ENCODE measurements at places on chromosomes 7 and 10.

- DNase-seq = no peak
Observed at GRCh38 chr10:44803862-44804261, 107.3 kb upstream of the TMEM72 start.

- peak; percentile 39 for DNase-seq
Observed at GRCh38 chr7:75945297-75946168, 30.6 kb downstream of the POR start.

DNA sequence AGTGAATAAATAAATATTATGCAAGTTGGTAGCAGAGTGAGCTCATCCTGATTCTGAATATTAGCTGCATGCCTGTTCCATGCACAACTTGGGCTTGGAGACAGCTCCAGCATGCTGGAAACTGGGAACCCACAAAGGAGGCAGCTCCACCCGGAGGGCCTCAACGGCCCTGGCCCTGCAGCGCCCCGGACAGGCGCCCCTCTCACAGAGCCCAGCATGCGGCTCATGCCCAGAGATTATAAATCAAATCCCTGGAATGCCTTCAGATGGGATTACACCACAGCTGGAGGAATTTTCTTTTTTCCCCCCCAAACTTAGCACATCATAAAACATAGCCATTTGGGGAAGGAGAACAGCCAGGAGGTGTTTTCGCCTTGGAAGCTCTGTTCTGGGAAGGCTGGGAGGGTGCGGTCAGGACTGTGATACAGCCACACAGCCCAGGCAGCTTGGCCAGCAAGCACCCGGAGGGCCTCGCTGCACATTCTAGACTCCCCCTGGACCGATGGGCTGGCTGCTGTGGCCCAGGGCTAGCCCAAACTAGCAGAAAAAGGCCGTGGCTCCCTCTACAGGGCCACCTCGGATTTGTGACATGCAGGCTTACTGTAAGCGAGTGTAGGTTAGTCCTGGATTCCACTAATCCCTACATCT lies 102.4 kb downstream of the PTPN20 start:
- DNase-seq = no peak

- DNase-seq = peak; percentile 4
Observed at GRCh38 chr7:39085590-39086049, 107.9 kb downstream of the POU6F2 start.

- no peak for DNase-seq
Observed at GRCh38 chr7:92631067-92631849, 41.1 kb upstream of the FAM133B start.

DNA sequence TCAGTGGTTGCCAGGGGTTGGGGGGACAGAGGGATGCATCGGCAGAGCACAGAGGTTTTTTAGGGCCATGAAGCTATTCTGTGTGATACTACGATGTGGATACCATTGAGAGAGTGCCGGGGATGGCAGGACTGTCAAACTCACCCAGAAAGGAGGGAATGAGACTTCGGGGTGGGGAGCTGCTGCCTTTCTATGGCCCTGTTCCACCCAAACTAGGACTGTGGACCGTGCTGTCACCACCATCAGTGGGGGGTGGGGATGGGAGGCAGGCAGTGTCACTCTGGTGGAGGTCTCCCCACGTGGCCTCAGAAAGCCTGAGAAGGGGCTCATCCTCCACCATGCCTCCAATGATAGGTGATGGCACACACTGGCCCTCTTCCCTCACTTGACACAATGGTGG lies 146.2 kb downstream of the PTPN20 start:
- DNase-seq = no peak

DNA sequence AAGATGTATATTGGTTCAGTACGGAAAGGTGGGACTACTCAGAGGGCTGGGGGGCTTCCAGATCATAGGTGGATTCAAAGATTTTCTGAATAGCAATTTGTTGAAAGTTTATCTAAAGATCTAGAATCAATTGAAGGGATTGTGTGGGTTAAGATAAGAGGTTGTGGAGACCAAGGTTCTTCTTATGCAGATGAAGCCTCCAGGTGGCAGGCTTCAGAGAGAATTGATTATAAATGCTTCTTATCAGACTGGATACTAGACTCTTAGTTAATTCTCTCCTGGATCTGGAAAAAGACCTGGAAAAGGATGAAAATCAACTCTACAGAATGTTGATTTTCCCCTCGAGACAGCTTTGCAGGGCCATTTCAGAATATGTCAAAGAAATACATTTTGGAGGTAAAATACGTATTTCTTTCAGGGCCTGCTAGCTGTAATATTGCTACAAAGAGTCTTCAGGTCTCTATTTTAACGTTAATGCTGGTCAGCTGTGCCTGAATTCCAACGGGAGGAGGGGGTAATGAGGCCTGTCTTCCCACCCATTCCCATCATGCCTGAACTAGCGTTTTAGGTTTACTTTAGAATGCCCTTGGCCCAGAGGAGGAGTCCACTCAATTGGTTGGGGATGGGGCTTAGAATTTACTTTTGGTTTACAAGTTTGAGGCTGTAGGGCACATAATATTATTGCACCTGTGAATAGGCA lies 12.8 kb upstream of the GPR15LG start:
- DNase-seq = no peak

GRCh38 chr10:33271969-33272583 lies 62.4 kb downstream of the NRP1 start:
- DNase-seq = peak; percentile 52

- DNase-seq = no peak
Observed at GRCh38 chr7:85103962-85104361, 82.9 kb downstream of the SEMA3D start.

DNA sequence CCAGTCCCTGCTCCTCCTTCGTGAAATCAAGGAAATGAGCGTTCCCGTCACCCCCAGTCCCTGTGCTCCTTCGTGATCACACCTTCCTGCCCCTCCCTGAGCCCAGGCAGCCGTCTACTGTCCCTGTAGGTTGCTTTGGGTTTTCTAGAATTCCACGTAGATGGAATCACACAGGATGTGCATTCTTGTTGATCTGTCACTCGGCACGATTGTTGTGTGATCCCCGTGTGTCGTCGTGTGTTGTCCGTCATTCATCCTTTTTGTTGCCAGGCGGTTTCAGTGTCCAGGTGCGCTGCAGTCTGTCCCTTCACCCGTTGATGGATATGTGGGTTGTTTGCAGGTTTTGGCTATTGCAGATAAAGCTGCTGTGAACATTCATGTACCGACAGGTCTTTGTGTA lies 9.4 kb downstream of the MTG1 start:
- no peak for DNase-seq

DNA sequence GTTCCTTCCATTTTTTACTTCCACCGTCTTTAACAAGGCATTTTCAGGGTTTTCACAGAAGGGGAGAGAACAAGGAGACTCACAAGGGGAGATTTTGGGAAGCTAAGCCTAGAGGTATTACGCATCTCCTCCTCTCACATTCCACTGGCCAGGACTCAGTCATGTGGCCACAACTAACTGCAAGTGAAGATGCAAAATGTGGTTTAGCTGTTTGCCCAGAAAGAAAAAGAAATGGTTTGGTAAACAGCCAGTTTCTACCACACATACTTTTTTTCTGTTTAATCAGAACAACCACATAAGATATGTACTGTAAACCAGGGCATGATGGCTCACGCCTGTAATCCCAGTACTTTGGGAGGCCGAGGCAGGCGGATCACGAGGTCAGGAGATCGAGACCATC lies 21.4 kb upstream of the HELLS start:
- DNase-seq = peak; percentile 87

DNA sequence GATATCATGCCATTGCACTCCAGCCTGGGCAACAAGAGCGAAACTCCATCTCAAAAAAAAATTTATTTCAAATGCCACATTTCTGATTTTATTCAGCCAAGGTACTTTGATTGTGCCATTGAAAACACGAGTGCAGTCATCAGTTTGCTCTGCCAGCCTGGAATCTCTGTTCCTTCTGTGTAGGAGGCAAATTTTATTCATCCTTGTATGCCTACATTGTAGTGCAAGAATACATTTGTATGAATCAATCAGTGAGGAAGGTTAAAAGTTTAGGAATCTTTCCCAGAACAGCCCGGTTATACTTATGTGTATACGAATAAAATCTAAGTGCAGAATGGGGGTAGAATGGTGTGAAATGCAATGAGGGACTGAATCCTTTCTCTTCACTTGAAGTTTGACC lies 886 bp upstream of the TET1 start:
- no peak for DNase-seq

GRCh38 chr7:36677769-36678437 lies 46.4 kb downstream of the AOAH start:
- no peak for DNase-seq

- DNase-seq = no peak
Observed at GRCh38 chr7:34341326-34341725, 316.7 kb upstream of the NPSR1 start.

GRCh38 chr7:129828078-129828762 lies 124.5 kb downstream of the UBE2H start:
- no peak for DNase-seq

- peak; percentile 42 for DNase-seq
Observed at GRCh38 chr7:92730808-92731207, 105.6 kb downstream of the CDK6 start.

- DNase-seq = peak; percentile 91
Observed at GRCh38 chr10:14478604-14479003, 147.9 kb upstream of the FRMD4A start.

- no peak for DNase-seq
Observed at GRCh38 chr7:114777288-114777687, 144.6 kb upstream of the MDFIC start.

- DNase-seq = no peak
Observed at GRCh38 chr7:132859199-132859598, 222.7 kb downstream of the CHCHD3 start.

- DNase-seq = peak; percentile 9
Observed at GRCh38 chr7:122219253-122219865, 75.3 kb upstream of the AASS start.
